Stimulated activated CD8-positive, alpha-beta memory T cell treated with anti-CD3 and anti-CD28 coated beads, Interleukin-4, amount 100 ng/mL, for 4 hours (primary cell): ENCODE measurements at places on chromosomes 4 and X.

- no peak for DNase-seq
Measured at GRCh38 chr4:46073778-46074177, 50.1 kb downstream of the GABRG1 start.

- DNase-seq, result no peak
Measured at GRCh38 chr4:39029752-39030694, 2.2 kb downstream of the TMEM156 start.

DNA sequence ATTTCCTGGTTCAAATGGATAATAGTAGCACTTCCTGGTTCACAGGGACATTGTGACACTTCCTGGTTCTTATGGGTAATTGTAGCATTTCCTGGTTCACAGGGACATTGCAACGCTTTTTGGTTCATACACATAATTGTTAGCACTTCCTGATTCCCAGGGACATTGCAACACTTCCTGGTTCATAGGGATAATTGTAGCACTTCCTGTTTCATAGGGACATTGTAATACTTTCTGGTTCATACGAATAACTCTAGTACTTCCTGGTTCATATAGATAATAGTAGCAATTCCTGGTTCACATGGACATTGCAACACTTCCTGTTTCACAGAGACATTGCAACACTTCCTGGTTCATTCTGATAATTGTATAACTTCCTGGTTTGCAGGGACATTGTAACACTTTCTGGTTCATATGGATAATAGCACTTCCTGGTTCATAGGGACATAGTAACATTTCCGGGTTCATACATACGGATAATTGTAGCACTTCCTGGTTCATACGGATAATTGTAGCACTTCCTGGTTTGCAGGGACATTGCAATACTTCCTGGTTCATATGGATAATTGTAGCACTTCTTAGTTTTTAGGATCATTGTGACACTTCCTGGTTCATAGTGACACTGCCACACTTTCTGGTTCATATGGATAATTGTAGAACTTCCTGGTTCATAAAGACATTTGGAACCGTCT lies 61.6 kb upstream of the CD99 start:
- no peak for DNase-seq

DNA sequence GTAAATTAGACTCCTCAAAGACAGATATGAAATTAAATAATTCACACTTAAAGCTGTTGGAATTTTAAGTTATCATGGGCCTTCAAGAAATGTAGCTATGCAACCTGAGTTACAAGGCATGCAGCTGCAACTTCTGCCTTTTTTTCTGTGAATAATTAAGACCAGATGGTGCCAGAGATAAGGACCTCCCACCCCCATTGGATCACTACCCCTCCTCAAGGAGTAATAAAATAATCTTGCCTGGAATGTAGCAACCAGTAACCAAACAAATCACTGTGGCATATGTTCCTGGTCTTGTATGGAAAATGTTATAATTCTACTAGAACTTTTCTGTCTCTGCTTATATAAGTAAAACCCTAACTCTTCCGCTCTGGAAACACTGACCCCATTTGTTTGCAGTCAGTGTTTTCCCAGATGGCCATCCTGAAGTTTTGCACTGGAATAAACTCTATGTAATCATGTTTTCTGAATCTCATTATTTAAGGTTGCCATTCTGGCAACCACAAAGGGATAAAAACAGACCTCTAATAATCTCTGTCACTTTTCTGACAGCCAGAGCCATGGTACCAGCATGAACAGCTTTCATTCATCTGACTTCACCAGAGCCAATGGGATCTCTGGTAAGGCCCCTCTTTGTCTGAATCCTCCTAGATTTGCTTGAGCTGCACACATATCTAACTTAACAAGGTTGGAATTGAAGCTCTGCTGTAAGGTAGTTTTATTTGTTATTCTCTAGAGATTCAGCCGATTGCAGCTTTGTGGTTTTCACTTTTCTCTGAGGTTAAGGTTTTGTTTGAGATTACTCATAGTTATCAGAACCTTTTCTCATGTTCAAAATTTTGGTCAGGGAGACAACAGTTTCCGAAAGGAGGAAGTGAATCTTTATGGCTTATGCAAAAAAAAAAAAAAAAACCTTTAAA lies 274.6 kb downstream of the NAF1 start:
- no peak for DNase-seq

DNA sequence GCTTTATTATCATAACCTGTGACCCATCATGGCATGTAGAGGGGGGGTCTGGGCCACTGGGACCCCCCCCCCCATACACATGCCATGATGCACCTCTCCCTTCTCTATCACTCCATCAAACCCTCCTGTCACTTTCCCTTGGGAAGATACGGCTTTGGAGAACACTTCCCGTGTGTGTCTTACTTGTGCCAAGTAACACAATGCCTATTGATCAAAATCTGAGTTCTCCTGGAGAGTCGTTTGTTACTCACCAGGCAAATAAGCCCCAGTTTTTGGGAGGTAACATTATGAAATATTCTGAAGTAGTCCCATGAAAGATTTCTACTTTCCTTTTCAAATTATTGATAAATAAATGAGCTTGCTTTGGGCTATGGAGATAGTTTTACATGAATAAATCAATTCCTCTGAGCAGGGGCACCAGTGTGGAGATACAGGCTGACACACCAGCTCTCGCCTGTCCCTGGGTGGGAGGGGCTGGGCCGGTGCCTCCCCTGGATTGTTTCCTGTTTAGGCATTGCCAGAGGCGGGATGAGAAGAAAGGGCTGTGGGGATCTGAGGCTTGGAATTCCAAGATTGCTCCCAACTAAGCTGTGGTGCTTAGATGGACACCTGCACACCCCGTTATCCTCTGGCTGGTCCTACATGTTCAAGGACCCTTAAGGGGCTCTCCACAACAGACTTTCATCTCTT lies 63.2 kb upstream of the WWC2 start:
- no peak for DNase-seq
